ENCODE measurements at places on chromosomes 6 and 20.

- no peak for DNase-seq
Observed at GRCh38 chr6:54525731-54526130, 217.5 kb downstream of the TINAG start.

DNA sequence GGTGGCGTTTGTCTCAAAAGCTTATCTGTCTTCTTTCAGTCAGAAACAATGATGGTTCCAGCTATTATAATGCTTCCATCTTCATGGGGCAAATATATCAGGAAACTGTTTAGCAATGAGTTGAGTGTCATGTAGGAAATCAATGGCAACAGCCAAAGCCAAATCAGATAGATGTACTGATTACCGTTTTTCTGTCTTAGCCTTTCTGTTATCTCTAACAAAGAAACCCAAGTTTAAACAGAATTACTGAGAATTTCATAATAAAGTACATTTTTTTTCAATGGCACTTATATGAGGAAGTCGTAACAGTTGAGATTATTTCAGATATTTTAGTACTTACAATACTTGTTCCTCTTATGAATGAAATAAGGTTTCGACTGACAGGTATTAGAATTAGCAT is 1.2 kb downstream of the NOX3 start:
- no peak for DNase-seq

DNA sequence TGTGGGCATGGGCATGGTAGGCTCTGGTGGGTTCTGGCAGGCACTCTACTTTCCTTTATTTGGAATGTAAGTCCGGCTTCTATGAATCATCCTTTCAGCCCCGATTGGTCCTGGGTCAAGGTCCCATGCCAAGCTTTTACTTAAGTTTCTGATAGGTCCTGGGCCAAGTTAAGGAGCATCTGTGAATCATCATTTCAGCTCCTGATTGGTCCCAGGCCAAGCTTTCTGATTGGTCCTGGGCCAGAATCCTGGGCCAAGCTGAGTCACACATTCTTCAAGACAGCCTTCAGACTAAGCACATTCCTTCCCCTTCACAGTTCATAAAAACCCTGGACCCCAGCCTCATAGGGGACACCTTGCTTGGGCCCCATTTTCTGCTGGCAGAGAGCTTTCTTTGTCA is 231.0 kb upstream of the EYS start:
- DNase-seq: no peak

- no peak for DNase-seq
Observed at GRCh38 chr6:144104488-144104887, 9.1 kb upstream of the SF3B5 start.

GRCh38 chr6:149016716-149017115 is 269.9 kb downstream of the UST start:
- DNase-seq: no peak

- no peak for DNase-seq
Observed at GRCh38 chr6:14585689-14586088, 468.1 kb downstream of the CD83 start.

GRCh38 chr6:13089296-13089994 is 238.9 kb downstream of the TBC1D7 start:
- no peak for DNase-seq

- no peak for DNase-seq
Observed at GRCh38 chr6:16183187-16183664, 54.3 kb downstream of the MYLIP start.

All from progenitor cell of endocrine pancreas (in vitro differentiated cells).